Vagina (tissue), 2 donors: ENCODE measurements at places on chromosomes 1 and 21.
A peak's percentile ranks its signal among the peaks of the same experiment; 100 is the strongest.

DNA sequence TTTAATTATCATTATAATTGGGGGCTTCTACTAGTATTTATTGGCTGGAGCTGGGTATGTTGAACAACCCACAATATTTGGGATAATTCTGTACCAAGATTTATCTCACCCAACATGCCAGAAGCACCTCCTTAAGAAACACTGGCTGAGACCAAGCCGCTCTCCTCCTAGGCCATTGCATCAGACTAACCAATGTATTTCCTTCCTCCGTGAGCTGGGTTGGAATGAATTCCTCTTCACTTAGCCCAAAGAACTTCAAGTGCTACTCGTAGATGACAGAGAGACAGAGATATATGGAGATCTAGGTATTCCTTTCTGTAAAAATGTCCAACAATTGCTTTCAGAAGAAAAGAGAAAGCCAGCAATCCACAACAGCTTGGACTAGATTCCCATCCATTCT, 87.2 kb upstream of the ETS2 start:
- no peak overlapping the region for H3K27ac ChIP-seq
- no peaks in the 10 kb centered on the region for H3K4me1 ChIP-seq
- no peaks in the 10 kb centered on the region for H3K27me3 ChIP-seq
- DNase-seq, result no peak
- no peaks in the 10 kb centered on the region for H3K36me3 ChIP-seq

DNA sequence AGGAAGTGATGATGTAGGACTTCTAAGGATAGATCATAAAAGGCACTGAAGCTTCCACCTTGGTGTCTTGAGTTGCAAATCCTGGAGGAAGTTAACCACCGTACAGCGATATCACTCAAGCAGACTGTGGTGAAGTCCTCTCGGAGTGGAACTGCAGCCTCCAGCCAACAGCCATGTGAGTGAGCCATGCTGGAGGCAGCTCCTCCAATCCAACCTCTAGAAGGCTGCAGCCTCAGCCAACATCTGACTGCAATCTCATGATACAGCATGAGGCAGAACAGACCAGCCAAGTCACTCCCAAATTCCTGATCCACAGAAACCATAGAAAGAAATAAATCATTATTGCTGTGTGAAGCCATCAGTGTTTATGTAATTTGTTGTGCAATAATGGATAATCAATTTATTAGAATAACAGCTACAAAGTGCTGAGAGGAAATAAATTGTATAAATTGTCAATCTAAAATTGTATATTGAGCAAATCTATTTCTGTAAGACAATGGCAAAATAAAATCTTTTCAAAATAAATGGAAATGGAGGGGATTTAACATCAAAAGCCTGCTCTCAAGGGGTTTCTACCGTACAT, 65.0 kb downstream of the PRSS38 start:
- no peak for DNase-seq
- H3K4me3 ChIP-seq, result no peak overlapping the region
- H3K27ac ChIP-seq, result no peak overlapping the region
- peaks cover 10% of the 10 kb centered on the region for H3K4me1 ChIP-seq

DNA sequence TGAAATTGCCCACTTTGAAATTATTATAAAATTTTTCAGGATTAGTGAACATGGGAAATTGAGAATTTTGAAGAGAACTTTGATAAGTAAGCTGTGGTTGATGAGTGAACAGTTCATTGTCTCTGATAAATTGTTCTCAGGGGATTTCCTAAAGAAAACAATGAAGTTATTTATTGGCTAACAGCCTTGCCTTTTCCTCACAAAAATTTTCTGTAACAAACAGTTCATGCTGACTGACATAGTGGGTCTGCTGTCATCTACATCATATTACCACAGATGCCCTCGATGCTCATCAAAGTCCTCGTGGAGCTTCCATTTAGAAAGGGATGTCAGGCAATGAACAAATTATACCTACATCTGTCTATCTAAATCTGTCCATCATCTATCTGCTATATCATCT, 113.4 kb downstream of the PTBP2 start:
- DNase-seq, result no peak
- no peaks in the 10 kb centered on the region for H3K27me3 ChIP-seq
- no peak overlapping the region for H3K4me3 ChIP-seq
- no peaks in the 10 kb centered on the region for H3K36me3 ChIP-seq

DNA sequence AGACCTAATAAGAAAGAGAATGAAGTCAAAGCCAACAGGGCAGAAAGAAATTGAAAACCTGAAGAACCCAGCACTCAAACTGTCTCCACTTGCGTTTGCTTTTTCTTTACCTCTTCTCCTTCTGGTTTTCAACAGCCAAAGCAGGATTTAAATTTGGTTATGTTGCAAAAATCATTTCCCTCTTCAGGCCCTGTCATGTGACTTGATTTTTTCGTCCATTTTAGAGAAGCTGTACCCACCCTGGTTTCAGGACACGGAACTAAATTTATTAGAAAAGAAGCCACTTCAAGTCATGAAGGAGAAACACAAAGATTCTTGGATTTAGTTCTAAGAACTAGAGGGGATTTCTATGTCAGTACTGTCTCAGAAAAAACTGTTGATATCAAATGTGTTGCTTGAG, 1.0 kb upstream of the SYNJ1 start:
- peak overlapping the region; percentile 67 for H3K4me3 ChIP-seq
- H3K27me3 ChIP-seq, result no peaks in the 10 kb centered on the region
- DNase-seq, result no peak
- H3K27ac ChIP-seq, result no peak overlapping the region
- H3K4me1 ChIP-seq, result peaks cover 22% of the 10 kb centered on the region

GRCh38 chr1:68113966-68114365, 63.5 kb upstream of the DIRAS3 start:
- H3K4me1 ChIP-seq, result peaks cover 16% of the 10 kb centered on the region
- H3K36me3 ChIP-seq, result no peaks in the 10 kb centered on the region
- H3K27me3 ChIP-seq, result no peaks in the 10 kb centered on the region
- H3K4me3 ChIP-seq, result no peak overlapping the region
- H3K27ac ChIP-seq, result no peak overlapping the region
- DNase-seq, result no peak

- H3K36me3 ChIP-seq, result no peaks in the 10 kb centered on the region
- H3K4me3 ChIP-seq, result no peak overlapping the region
- peaks cover 35% of the 10 kb centered on the region for H3K4me1 ChIP-seq
- H3K27ac ChIP-seq, result peak overlapping the region; percentile 94
- no peak for DNase-seq
- H3K27me3 ChIP-seq, result no peaks in the 10 kb centered on the region
Observed at GRCh38 chr1:152049291-152050083, 12.7 kb upstream of the S100A11 start.

GRCh38 chr21:37413553-37414291, 47.1 kb downstream of the DYRK1A start:
- no peak for DNase-seq
- H3K27me3 ChIP-seq, result no peaks in the 10 kb centered on the region
- H3K4me1 ChIP-seq, result peaks cover 100% of the 10 kb centered on the region
- H3K4me3 ChIP-seq, result no peak overlapping the region
- no peak overlapping the region for H3K27ac ChIP-seq

DNA sequence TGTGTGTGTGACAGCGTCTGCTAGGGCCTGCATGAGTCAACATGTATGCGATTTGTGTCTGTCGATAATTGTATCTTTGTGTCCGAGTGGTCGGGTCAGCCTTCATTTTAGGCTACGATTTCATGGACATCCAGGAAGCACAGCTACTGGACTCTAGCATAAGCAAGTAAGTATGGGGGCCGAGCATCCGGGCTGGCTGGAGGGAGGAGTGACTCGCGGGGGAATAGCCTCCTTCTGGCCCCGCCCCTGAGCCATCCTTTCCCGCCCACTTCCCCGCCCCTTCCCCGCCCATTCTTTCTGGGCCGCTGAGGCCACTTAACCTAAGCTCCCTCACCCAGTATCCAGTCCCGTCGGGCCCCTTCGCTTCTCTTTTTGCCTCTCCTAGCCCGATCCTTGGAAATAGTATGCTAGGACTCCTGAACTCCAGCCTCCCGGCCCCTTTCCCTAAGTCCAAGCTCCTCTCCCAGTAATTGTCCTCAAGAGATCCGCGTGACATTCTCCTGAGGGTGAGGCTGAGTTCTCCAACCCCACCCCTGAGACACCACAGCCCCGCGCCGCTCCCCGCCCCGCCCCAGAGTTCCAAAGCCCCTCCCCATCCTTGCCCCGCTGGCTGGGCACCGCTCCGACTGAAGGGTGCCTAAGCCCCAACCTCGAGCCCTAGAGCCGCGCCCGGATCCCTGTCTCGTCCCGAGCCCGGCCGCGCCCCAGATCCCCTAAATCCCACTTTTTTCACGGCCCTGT, 1.2 kb downstream of the MAP3K6 start:
- DNase-seq, result peak; percentile 97
- peak overlapping the region; percentile 75 for H3K4me3 ChIP-seq
- peaks cover 51% of the 10 kb centered on the region for H3K4me1 ChIP-seq
- peak overlapping the region; percentile 99 for H3K27ac ChIP-seq
- H3K27me3 ChIP-seq, result no peaks in the 10 kb centered on the region

GRCh38 chr1:42950116-42950481, 8.6 kb downstream of the SLC2A1 start:
- no peaks in the 10 kb centered on the region for H3K36me3 ChIP-seq
- no peaks in the 10 kb centered on the region for H3K27me3 ChIP-seq
- DNase-seq, result no peak
- no peak overlapping the region for H3K4me3 ChIP-seq
- H3K4me1 ChIP-seq, result peaks cover 77% of the 10 kb centered on the region
- no peak overlapping the region for H3K27ac ChIP-seq

GRCh38 chr1:10555635-10556429, 81.1 kb downstream of the PEX14 start:
- H3K4me3 ChIP-seq, result no peak overlapping the region
- H3K4me1 ChIP-seq, result no peaks in the 10 kb centered on the region
- no peaks in the 10 kb centered on the region for H3K27me3 ChIP-seq
- H3K27ac ChIP-seq, result no peak overlapping the region

DNA sequence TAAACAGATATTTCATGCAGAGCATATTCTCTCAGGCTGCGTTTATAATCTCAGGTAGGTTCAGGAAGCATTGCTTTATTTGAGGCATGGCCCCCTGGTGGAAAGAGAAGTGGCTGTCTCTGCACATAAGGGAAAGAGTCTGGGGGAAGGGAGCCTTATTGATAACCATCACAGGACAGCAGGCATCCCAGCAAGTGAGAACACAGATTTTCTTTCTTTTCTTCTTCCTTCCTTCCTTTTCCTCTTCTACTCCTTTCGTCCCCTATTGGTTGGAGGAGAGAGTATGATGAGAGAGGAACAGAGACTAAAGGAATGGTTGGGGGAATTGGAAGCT, 21.9 kb downstream of the TSNAX start:
- no peaks in the 10 kb centered on the region for H3K36me3 ChIP-seq
- no peaks in the 10 kb centered on the region for H3K27me3 ChIP-seq
- no peak overlapping the region for H3K27ac ChIP-seq

DNA sequence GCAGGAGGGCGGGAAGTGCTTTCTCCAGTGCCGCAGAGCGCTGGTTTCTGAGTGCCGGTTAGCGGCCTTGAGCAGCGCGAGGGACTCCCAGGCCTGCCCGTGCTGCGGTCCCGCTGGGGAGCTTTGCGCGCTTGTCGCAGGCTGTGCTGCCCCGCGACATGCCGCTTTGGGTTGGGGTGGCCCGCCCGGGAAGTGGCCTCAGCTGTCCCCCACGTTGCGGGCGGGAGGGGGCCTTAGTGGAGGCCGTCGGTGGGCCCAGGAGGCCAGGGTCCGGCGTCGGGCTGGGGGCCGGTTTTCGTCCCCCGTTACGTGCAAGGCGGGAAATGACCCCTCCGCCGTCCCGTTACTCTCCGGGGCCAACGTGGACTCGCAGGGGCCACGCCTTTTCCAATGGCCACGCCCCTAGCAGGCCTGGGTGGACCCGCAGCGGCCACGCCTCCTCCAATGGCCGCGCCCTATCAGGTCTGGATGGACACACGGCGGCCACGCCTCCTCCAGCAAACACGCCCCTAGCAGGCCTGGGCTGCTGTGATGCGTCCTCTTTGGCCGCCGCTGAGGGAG, 977 bp upstream of the C1orf174 start:
- H3K4me3 ChIP-seq, result peak overlapping the region; percentile 95
- H3K36me3 ChIP-seq, result no peaks in the 10 kb centered on the region
- H3K27me3 ChIP-seq, result no peaks in the 10 kb centered on the region
- peak overlapping the region; percentile 97 for H3K27ac ChIP-seq
- DNase-seq, result peak; percentile 98
- peaks cover 11% of the 10 kb centered on the region for H3K4me1 ChIP-seq

GRCh38 chr1:14930247-14930965, 223.1 kb upstream of the TMEM51 start:
- H3K4me1 ChIP-seq, result peaks cover 55% of the 10 kb centered on the region
- DNase-seq, result no peak
- no peaks in the 10 kb centered on the region for H3K36me3 ChIP-seq
- H3K27ac ChIP-seq, result peak overlapping the region; percentile 86

DNA sequence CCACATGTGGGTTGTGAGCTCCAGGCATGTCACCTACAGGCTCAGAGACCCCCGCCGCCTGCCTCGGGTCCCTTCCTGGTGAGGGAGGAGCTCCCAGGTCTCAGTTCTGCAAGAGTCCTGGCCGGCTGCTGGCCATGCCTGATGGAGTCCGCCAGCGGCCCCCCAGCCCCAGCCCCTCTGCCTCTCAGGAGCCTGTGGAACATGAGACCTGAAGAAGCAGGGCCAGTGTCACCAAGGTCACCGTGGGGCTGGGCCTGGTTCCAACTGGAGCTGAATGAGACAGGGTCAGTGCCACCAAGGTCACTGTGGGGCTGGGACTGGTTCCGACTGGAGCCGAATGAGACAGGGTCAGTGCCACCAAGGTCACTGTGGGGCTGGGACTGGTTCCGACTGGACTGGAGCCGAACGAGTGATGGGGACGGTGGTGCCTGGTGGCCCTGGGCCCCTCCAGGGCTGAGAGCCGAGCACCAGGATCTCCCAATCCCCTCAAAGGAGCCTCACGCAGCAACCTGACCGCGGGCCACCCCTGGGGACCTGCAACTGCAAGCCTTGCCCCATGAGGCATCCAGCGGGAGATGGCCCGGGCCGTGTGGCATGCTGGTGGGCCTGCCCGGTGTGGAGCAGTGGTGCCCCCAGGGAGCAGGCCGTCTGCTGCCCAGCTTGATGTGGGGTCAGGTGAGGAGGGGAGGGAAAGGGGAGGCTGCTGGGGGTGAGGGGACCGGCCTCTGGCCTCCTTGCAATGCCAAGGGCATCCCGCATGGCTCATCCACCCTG, 14.5 kb upstream of the PTTG1IP start:
- no peak for DNase-seq
- H3K36me3 ChIP-seq, result no peaks in the 10 kb centered on the region
- H3K27ac ChIP-seq, result no peak overlapping the region
- H3K27me3 ChIP-seq, result no peaks in the 10 kb centered on the region
- no peak overlapping the region for H3K4me3 ChIP-seq

GRCh38 chr21:45818904-45819285, 162.7 kb upstream of the COL6A1 start:
- H3K36me3 ChIP-seq, result no peaks in the 10 kb centered on the region
- H3K27ac ChIP-seq, result no peak overlapping the region
- no peaks in the 10 kb centered on the region for H3K27me3 ChIP-seq
- DNase-seq, result no peak
- H3K4me1 ChIP-seq, result no peaks in the 10 kb centered on the region

- no peaks in the 10 kb centered on the region for H3K36me3 ChIP-seq
- H3K4me3 ChIP-seq, result no peak overlapping the region
- no peak for DNase-seq
Observed at GRCh38 chr1:206784471-206784903, 12.2 kb upstream of the IL10 start.

- DNase-seq, result no peak
- no peaks in the 10 kb centered on the region for H3K27me3 ChIP-seq
- H3K36me3 ChIP-seq, result no peaks in the 10 kb centered on the region
- no peak overlapping the region for H3K27ac ChIP-seq
Observed at GRCh38 chr21:35005560-35006224, 43.4 kb downstream of the RUNX1 start.
